ENCODE measurements at places on chromosomes 3 and 15.

- no peak for DNase-seq
Observed at GRCh38 chr15:65195548-65195923, 10.4 kb upstream of the CLPX start.

DNA sequence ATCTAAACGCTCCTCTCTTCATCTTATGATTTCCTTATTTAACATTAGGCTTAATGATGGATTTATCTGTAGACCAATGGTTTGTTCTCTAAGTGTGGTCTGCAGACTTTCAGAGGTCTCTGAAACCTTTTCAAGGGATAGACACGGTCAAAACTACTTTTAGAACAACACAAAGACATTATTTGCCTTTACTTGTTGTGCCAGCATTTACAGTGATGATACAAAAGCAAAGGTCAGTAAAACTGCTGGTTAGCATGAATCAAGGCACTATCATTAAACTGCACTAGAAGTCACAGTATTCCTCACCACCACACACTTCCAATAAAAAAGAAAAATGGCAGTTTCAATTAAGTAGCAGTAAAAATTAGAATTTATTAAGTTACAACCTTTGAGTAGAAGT, 24.4 kb upstream of the IGDCC4 start:
- no peak for DNase-seq

- DNase-seq, result peak; percentile 63
Observed at GRCh38 chr3:150410311-150411105, 2.4 kb downstream of the TSC22D2 start.

GRCh38 chr3:11580645-11581044, 63.1 kb downstream of the VGLL4 start:
- no peak for DNase-seq

DNA sequence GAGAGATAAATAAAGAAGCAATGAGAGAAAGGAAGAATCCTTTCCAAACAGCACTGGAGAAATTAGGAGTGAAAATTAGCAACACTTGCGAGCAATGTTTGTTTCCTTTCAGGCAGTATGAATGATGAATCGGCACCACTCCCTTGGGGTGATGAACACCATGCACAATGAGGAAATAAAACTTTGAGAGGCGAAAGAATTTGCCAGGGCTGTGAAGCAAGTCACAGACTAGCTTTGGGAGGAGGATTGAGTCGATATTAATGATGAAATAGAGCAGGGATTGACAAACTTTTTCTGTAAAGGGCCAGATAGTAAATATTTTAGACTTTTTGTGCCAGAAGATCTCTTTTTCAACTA, 237.7 kb downstream of the AGBL1 start:
- no peak for DNase-seq

DNA sequence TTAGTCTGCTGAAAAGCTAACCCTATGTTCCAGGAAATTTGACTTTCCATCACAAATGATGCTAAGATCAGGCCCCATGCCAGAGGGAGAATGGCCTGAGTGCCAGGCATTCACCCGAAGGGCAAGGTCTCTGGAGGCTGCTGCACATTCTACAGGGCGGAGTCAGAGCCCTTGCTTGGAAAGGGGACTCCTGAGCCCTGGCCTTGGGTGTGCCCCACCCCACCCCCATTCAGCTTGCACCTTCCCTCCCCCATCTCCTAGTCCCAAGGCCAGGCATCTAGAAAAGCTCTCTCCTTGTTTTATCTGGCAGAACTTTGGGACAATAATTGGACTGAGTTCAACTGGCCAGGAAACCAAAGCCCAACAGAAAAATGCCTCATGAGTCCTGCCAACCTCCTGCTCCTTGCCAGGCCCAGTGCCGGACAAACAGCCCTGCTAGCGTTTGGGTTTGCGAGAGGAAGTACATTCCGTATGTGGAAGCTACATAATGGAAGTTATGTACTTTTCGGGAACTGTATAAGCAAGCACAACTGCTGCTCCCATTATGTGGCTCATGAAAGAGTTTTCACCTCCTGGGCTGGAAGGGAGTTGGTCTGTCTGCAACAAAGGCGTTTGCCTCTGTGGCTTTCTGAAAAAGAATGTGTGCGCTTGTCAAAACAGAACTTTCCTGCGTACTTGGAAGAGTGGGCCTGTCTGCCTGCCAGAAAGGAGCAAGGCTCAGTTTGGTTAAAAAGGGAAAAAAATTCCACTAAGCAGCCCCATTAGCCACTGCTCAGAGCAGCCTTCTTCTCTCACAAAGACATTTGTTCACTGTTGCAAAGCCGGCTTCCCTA, 321.5 kb upstream of the CTNNB1 start:
- DNase-seq, result peak; percentile 73

- DNase-seq, result peak; percentile 63
Observed at GRCh38 chr15:80970018-80970657, 19.5 kb downstream of the MESD start.

GRCh38 chr15:70178335-70179084, 80.8 kb upstream of the TLE3 start:
- no peak for DNase-seq

DNA sequence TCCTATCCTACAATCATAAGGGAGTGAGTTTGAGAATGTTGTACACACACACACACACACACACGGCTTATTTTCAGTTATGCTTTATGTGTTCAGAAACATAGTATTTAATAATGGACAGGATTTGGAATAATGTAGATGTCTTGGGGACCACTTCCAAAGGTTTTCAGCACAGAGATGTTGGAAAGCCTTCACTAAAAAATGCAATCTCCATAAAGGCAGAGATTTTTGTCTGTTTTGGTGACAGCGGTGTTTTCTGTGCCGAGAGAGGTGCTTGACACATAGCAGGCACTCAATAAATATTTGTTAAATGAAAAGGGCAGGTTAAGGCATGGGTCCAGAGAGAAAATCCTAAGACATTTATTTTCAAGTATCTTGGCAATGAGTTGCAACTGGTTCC, 428.2 kb upstream of the RGMA start:
- no peak for DNase-seq

- DNase-seq, result no peak
Observed at GRCh38 chr15:67228286-67228685, 26.2 kb downstream of the AAGAB start.

- DNase-seq, result no peak
Observed at GRCh38 chr3:141391298-141391990, 23.1 kb downstream of the ZBTB38 start.
